ENCODE measurements at places on chromosomes 2 and 18. TPM values are rescaled to one million over a fixed set of nuclear protein-coding genes. Genes with fewer than 3 reads are reported as not detected.

DNA sequence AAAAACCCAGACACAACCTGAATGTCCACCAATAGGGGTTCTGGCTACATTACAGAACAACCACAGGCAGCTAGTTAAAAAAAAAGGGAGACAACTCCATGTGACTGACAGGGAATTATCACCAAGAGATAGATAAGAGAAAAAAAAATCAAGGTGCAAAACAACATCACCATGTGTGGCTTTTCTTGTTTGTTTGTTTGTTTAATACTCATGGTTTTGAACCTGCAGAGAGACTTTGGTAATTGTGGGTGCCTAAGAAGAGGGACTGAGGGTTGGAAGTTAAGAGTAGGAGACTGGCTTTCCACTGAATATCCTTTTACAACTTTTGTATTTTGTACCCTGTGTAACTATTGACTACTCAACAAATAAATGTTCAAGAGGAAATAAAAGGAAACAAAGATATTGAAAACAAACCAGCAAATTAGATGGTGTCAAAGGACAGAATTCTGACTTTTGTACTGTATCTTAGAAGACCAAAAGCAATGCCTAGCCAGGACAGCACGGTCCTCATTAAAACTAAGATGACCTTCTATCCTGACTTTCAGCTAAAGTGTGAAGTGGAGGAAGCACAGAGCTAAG lies 22.5 kb upstream of the DNAJC27 start:
- no peak for DNase-seq

- DNase-seq, result no peak
Observed at GRCh38 chr2:231118614-231118942, 6.3 kb downstream of the HTR2B start.

DNA sequence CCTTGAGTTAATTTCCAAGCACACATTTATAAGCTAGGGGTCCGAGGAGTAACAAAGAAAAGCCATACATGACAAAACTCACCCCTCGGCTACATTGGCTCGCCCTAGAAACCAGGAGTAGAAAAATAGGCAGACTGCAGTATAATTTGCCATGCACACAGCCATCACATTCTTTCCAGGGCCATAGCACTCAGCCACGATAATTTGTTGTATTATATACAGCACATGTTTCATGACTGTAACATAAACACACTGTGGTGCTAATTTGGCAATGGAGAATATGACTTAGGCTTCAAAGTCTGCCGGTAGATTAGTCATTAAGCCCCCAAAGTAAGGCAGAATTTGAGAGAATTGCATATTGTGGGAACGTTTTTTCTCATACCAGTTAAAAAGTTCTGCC lies 254.9 kb downstream of the ZNF521 start:
- DNase-seq, result no peak

DNA sequence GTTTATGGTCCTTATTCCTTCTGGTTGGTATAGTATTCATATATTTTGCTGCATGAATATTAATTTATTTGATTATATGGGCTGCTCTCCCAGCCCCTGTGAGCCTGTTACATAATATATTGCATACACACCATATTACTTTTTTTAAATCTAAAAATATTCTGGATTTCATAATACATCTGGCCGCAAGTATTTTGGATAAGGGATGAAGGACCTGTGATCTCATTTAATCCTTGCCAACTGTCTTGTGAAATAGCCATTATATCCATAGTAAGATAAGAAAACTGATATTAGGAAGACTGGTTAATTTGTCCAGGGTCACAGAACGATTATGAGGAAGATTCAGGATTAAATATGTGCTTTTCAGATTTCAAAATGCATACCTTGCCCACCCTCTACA lies 433.6 kb downstream of the LPIN1 start:
- DNase-seq, result no peak

GRCh38 chr18:10285283-10285640 lies 169.2 kb upstream of the APCDD1 start:
- no peak for DNase-seq

- peak; percentile 98 for DNase-seq
Observed at GRCh38 chr18:79405781-79406575, 10.2 kb downstream of the NFATC1 start.

GRCh38 chr18:56986829-56987228 lies 160.1 kb upstream of the BOD1L2 start:
- no peak for DNase-seq

DNA sequence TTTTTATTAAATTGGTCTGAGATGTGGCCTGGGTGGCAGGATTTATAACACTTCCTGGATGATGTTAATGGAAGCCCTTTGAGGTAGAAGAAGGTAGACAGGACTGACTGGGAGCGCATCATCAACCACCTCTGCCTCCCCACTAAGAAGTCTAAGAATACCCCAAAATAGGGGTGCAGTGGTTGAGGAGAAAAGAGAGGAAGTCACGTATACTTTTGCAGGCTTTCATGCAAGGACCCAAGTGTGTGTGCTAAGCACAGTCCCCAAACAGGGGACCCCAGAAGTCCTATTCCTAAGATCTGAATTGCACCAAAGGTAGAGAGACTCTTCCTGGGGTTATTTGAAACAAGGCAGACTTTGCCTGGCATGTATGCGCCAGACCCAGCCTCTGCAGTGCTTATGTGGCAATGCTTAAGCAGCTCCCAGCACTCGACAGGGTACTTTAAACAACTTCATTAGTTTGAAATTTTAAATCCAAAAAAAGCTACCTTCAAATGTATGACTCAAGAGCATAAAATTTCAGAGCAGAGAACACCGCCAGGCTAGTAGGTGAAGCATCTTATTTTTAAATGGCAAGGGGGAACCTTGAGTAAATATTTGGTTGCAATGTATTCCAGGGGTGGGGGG lies 35.3 kb downstream of the BCL2 start:
- no peak for DNase-seq

DNA sequence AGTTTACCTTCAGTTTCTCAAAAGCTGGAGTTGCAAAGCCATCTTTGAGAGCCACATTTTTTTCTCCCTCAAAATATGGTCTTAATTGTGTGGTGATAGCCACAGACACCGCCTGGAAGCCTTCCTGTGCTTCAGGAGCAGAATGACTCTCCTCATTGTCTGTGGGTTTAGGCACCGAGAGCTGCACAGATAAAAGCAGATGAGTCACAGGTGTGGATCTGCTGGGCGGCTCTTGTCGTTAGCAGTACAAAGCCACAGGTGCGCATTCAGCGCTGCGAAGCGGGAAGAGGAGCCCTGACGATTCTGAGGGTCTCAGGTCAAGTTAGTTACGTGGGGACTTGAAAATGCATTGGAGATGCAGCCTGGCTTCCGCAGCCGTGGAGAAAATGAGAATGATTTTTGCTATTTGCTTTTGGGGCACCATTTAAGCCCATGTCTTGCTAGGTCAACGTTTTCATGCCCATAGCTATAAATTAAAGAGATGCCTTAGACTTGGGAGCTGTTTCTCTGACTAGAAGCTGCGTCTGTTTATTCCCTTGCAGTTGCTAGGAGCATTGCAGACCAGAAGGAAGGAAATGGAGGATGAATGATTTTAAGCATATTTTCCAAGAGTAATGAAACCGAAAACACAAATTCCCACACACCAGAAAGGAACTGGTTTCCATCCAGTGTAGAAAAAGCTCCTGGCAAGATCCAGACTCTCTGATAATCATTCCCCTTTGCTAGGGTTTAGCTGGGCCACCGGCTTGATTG lies 51.5 kb downstream of the KLHL29 start:
- no peak for DNase-seq

DNA sequence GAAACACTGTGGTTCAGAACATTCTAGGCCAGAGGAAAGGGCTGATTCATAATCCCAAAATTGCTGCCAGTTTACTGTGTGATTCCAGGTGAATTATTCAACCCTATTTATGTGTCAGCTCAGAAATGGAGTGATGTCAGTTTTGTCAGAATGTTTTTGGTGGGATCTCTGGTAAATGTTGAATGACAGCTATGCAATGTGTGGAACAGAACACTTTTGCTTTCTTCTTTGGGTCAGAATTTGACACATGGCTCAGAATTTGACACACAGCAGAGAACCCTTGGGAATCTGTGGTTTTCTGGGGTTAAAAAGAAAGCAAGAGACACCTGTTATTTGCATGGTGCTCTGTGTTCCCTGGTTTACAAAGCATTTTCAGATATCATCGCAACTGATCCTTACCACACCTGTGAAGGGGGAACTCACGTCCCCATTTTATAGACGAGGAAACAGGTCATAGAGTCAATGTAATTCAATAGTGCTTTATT lies 1.6 kb upstream of the MTA3 start:
- DNase-seq, result peak; percentile 19

DNA sequence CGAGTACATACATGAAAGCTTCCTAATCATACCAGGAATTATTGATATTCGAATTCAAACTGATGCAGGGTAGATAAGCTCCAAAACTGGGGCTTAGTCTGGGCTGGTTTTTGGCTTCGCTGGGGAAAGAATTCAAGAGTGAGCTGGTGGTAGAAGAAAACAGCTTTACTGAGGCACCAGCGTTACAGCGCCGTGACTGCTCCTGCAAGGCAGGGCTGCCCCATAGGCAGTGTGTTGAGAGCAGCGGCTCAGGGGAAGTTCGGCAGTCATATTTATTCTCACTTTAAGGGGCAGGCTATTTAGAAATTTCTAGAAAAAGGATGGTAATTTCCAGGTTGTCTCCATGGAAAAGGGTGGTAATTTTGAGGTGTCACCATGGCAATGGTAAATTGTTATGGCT lies 292.6 kb upstream of the TCF4 start:
- no peak for DNase-seq

DNA sequence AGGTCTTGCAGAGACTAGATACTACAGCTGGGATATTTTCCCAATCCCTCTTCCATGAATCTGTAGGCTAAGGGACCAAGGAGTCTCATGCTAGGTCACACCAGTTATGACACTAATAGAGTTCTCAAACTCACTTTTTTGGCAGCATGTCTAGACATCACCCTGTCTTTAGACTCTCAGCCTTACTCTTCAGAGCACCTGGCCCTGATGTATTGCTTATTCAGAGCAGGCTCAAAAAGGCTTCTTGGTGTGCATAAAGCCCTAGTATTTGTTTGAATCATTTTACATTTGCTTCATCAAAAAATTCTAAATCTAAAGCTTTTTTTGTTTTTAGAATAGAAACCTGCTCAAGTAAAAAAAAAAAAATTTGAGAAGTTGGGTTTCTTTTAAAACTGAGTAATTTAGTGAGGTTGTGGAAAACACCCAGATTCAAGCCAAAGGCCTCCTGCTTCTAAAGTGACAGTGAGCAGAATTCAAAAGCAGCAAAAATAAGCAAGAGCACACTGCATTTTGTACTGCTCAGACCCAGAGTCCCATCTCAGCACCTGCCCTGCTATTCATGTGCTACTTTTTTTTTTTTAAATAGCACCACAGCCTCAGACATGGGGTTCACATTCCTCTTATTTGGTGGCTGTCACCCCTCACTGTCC lies 18.0 kb upstream of the DNAH6 start:
- no peak for DNase-seq

DNA sequence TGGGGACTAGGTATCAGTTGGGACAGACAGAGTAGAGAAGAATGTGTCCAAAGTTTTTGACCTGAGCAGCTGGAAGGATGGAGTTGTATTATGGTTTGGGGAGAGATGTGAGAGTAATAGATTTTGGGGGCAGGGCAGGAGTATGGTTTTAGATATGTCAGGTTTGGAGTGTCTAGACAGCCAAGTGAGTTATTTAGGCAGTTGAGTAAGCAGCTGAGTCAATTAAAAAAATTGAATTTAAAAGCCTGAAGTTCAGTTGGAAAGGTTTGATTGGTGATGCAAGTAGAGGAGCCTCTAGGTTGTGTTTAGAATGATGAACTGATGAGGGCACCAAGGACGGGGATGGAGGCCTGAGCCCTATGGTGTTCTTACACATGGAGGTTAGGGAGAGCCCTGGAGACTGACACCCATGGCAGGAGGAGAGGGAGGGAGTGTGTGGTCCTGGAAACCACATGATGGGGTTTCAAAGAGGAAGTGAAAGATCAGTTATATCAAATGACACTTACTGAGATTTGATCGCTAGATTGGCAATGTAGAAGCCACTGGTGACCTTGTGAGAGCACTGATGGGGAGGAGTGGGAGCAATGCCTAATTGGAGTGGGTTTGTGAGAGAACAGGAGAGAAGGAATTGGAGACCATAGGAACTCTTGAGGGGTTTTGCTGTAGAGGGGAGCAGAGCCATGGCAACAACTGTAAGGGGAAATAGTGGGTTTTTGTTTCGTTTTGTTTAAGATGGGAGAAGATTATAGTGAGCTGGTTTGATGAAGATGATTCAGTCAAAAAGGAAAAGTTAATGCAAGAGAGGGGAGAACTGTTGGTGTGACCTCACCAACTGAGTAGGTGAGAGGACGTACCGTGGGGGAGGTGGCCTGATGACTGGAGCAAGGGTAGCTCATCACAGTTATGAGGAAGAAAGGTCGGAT lies 10.3 kb downstream of the ITGA6 start:
- DNase-seq, result peak; percentile 31

DNA sequence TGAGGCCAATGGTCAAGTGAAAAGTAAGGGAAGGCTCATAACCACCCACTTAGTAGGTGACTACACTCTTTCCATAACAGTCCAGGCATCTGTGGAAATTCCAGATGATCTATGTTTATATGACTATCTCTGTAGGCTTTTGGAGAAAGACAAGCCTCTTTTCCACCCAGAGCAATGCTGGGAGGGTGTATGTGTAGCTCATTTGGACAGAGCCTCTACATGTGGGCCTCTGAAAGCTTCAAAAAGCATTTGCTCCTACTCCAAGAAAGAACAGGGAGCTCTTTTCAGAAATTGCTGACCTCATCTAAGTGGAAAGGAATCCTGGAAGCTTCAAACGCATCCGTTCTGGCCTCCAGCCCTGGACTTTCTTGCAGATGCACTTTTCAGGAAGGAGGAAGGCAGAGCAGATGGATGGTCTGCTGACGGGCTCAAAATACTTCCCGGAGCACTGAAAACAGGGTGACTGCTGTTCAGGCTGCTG lies 308.7 kb downstream of the LRATD1 start:
- DNase-seq, result peak; percentile 49

The CROCC2 gene
- not detected for total RNA-seq

The OTOS gene
- total RNA-seq, result not detected

The DSG4 gene
- not detected for total RNA-seq

The ABCG5 gene
- 3.5 TPM for total RNA-seq

The SP9 gene
- not detected for total RNA-seq

The CHRNG gene
- not detected for total RNA-seq

The RSAD2 gene
- total RNA-seq, result 2.1 TPM
